ENCODE measurements at places on chromosomes 2 and 18. TPM values are rescaled to one million over a fixed set of nuclear protein-coding genes. Genes with fewer than 3 reads are reported as not detected.

Gene GNLY
- not detected for total RNA-seq

Gene SDC1
- 35.1 TPM for total RNA-seq

Gene IL1F10
- total RNA-seq = not detected

Gene KCTD18
- 10.0 TPM for total RNA-seq
